CD4-positive, alpha-beta T cell (primary cell): ENCODE measurements at places on chromosomes 4 and X.

DNA sequence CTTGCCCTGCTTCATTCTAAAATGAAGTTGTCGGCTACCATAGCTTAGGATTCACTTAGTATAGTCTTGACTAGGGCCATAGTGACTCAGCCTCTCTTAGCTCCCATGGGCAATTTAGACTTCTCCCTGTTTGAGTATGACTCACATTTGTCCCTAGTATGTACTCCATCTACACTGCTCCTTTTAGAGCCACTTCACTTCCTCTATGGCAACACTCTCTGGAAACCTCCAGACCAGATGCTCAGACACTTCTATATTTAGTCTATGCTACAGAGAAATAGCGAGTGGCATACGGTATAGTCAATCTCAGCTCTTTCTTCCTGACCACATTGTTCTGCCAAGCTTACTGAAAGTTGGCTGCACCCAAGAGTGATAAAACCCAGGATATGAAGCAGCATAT lies 11.2 kb downstream of the MEPE start:
- DNase-seq, result no peak
- H3K4me3 ChIP-seq, result no peak overlapping the region
- no peak overlapping the region for H3K27ac ChIP-seq
- H3K4me1 ChIP-seq, result no peaks in the 10 kb centered on the region
- H3K27me3 ChIP-seq, result peaks cover 11% of the 10 kb centered on the region
- no peaks in the 10 kb centered on the region for H3K36me3 ChIP-seq

DNA sequence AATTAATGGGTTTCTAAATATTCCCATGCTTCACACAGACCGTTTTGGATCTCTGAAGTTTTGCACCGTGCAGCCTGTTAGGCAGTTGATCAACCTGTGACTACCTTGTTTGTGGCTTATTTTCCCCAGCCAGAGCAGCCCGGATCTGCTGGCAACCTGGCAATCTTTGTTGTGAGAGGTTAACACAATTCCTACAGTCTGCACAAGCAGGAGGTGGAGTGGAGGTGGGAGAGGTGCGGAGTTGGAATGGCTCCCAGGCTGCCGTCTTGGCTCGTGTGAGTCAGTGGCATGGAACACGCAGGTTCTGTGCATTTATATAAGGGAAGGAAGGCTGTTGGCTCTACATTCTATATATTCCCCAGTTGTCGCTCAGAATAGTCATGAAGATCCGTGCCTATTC lies 70.9 kb upstream of the STOX2 start:
- DNase-seq, result no peak
- no peak overlapping the region for H3K4me3 ChIP-seq
- H3K36me3 ChIP-seq, result no peaks in the 10 kb centered on the region
- H3K27ac ChIP-seq, result no peak overlapping the region
- no peaks in the 10 kb centered on the region for H3K27me3 ChIP-seq

- no peak overlapping the region for H3K4me3 ChIP-seq
- H3K4me1 ChIP-seq, result no peaks in the 10 kb centered on the region
- no peak for DNase-seq
- no peak overlapping the region for H3K27ac ChIP-seq
- H3K27me3 ChIP-seq, result no peaks in the 10 kb centered on the region
Observed at GRCh38 chr4:19735012-19735411, 516.7 kb upstream of the SLIT2 start.

- H3K4me3 ChIP-seq, result peak overlapping the region; percentile 36
- no peak overlapping the region for H3K27ac ChIP-seq
- H3K4me1 ChIP-seq, result peaks cover 33% of the 10 kb centered on the region
- peaks cover 4% of the 10 kb centered on the region for H3K36me3 ChIP-seq
- DNase-seq, result no peak
Observed at GRCh38 chr4:142396279-142396678, 449.8 kb downstream of the INPP4B start.

GRCh38 chr4:26076896-26077295 lies 162.9 kb downstream of the SMIM20 start:
- H3K36me3 ChIP-seq, result no peaks in the 10 kb centered on the region
- no peak for DNase-seq
- peaks cover 29% of the 10 kb centered on the region for H3K4me1 ChIP-seq
- no peaks in the 10 kb centered on the region for H3K27me3 ChIP-seq
- H3K27ac ChIP-seq, result no peak overlapping the region

DNA sequence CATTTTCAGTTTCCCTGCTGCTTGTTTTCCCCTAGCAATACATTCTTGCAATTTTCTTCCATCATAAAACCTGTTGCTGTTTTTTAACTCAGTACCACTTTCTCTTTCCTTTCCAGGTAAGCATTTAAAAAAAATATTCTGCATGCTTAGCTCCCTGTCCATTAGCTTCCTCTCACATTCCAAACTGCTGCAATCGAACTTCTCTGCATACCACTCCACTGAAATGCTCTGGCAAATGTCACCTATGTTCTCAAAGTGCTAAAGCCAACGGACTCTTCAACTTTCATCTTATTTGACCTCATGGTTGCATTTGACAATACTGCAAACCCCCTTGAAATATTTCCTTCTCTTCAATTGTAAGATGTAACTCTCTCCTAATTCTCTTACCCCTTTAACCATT lies 192.7 kb downstream of the ANAPC10 start:
- DNase-seq, result no peak
- no peak overlapping the region for H3K27ac ChIP-seq
- no peaks in the 10 kb centered on the region for H3K27me3 ChIP-seq

- no peak overlapping the region for H3K27ac ChIP-seq
- no peaks in the 10 kb centered on the region for H3K27me3 ChIP-seq
- H3K36me3 ChIP-seq, result no peaks in the 10 kb centered on the region
- H3K4me3 ChIP-seq, result no peak overlapping the region
- H3K4me1 ChIP-seq, result peaks cover 11% of the 10 kb centered on the region
Observed at GRCh38 chrX:107747596-107748161, 27.9 kb downstream of the TSC22D3 start.

GRCh38 chrX:24728530-24728929 lies 34.8 kb downstream of the POLA1 start:
- H3K4me1 ChIP-seq, result no peaks in the 10 kb centered on the region
- no peak overlapping the region for H3K4me3 ChIP-seq
- peaks cover 12% of the 10 kb centered on the region for H3K36me3 ChIP-seq
- H3K27me3 ChIP-seq, result no peaks in the 10 kb centered on the region
- DNase-seq, result no peak

DNA sequence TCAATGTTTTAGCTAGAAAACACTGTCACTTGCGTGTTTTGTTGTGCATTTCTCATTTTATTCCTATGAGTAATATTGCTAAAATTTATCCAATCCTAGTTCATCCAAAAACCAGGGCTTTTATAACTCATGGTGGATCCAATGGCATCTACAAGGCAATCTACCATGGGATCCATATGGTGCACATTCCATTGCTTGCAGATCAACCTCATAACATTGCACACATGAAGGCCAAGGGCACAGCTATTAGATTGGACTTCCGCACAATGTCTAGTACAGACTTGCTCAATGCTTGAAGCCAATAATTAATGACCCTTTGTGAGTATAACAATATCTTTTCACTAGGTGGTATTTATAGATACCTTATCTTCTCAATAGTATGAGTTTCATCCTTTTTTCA lies 57.2 kb upstream of the UGT2B7 start:
- H3K27me3 ChIP-seq, result no peaks in the 10 kb centered on the region
- no peak overlapping the region for H3K4me3 ChIP-seq
- no peaks in the 10 kb centered on the region for H3K4me1 ChIP-seq
- no peak overlapping the region for H3K27ac ChIP-seq
- no peak for DNase-seq

DNA sequence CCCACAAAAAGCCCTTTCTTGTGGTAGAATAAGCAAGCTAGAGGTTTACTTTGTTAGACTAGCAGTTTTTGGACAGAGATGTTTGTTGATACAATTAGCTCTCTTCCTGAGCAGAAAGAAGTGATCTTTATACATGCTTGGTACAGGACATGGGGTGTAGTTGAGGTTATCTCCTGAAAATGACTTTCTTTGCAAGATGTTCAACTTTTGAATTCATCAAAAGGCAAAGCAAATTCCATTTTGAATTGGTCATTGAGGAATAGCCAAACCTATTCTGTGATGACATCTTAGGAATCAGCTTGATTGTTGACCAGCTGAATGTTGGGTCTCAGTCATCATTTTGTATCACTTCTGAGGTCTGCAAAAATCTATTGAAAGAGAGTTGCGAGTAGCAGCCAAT lies 3.8 kb downstream of the CPE start:
- H3K36me3 ChIP-seq, result no peaks in the 10 kb centered on the region
- no peak overlapping the region for H3K27ac ChIP-seq
- no peak overlapping the region for H3K4me3 ChIP-seq
- DNase-seq, result no peak
- peaks cover 7% of the 10 kb centered on the region for H3K4me1 ChIP-seq

DNA sequence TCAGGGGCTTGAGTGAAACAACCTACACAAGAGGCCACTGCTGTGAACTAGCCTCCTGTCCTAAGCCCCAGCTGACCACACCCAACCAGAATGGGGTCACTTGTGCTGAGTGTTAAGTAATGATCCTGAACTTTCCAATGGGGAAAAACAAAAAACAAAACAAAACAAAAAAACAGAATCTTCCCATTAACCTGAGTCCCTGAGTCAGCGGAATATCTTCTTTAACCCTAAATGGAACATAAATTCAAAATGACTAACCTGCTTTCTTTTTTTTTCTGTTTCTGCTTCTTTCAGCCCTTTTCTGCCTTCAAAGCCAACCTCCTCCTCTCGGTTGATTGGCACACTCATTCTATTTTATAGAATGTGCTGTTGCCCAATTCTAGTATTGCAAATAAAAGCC lies 31.2 kb upstream of the MAGEA8 start:
- H3K27me3 ChIP-seq, result no peaks in the 10 kb centered on the region
- no peaks in the 10 kb centered on the region for H3K4me1 ChIP-seq
- H3K36me3 ChIP-seq, result no peaks in the 10 kb centered on the region
- DNase-seq, result no peak

- no peak for DNase-seq
- peaks cover 5% of the 10 kb centered on the region for H3K4me1 ChIP-seq
- no peaks in the 10 kb centered on the region for H3K27me3 ChIP-seq
- no peak overlapping the region for H3K4me3 ChIP-seq
Observed at GRCh38 chrX:30893206-30893605, 4.2 kb upstream of the TAB3 start.
